ENCODE measurements at places on chromosomes 16 and 17.

GRCh38 chr16:82715160-82715559 lies 88.4 kb downstream of the CDH13 start:
- DNase-seq, result peak; percentile 39

DNA sequence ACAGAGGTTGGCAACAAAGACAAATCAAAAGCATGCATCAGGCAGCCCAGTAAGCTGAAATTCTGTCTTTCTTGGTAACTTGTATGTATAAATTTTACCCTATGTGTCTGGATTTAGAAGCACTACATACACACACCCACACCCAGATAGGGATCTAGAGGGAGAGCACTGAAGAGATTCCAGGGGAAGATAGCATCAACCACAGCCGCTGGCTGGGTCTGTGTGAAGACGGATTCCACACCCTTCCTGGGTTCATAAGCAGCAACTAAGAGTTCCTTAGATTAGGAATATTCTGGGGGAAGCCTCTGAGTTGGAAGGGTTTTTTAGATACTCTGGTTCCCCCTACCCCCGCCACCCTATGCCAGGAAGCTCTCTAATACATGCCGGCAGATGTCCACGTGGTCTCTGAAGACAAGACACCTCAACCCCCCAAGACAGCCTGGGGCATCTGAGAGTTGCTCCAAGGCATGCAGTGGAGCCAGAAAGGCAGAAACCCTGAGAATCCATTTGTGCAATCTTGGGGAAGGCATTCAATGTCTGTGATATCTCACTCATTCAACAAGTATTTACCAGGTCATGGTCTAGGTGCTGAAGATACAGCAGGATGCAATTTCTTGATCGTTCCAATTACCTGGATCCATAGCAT lies 86.4 kb downstream of the NOG start:
- no peak for DNase-seq

DNA sequence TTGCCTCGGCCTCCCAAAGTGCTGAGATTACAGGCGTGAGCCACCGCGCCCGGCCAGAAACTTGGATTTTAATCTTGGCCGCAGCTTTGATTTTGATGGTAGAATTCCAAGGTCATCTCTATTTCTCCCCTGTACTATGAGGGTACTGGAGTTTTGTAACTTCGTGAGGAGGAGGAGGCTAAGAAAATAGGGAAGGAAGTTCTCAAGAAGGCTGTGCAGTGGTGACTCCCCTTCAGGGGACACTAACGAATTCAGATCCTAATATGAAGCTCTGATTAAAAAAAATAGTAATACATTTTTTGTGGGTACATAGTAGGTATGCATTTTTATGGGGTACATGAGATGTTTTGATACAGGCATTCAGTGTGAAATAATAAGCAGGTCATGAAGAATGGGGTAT lies 55.9 kb downstream of the LDHD start:
- no peak for DNase-seq

DNA sequence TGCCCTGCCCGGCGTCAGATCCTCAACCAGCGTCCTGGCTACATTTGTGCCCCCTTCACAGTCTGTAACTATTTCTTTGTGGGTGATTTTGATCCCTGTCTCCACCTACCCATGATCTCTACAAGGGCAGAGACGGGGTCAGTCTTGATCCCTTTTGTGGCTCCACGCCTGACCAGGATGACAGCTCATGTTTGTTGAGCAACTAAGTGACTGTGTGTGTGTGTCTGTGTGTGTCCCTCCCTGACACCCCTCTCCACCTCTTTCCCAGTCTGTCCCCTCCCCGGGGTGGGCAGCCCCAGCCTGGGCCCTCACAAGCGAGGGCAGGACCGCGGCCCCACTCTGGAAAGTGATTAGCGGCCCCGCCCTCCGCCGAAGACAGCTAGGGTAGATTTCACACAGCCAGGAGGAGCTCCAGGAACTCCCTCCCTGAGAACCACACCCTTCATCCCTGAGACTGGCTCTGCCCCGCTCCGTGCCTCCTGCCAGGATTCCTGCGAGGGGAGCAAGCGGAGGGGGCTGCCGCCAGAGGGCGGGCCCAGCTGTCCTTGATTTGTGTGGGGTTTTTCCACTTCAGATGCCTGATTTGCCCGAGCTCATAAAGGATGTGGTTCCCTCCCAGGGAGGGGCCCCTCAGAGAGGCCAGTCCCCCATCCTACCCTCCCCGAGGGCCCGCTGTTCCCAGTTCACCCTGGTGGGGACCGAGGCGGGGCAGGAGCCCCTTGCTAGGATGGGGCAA lies 5.3 kb upstream of the HS3ST6 start:
- peak; percentile 68 for DNase-seq

DNA sequence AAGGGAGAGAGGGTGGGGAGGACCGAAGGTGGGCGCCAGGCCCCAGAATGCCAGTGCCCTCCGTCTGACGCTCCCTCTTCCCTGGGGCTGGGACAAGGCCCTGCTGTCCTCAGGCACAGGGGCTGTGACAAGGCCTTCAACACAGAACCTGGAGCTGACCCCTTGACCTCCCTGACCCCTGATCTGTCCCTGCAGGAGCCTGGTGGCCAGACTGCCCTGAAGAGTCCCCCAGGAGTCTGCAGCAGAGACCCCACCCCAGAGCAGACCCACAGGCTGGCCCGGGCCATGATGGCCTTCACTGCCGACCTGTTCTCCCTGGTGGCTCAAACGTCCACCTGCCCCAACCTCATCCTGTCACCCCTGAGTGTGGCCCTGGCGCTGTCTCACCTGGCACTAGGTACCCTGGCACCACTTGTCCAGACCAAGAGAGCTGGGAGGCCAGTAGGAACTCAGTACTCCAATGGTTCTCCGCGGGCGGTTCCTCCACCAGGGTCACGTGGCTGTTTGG lies 2.9 kb downstream of the SERPINF2 start:
- no peak for DNase-seq

- no peak for DNase-seq
Observed at GRCh38 chr16:12507366-12507765, 296.3 kb downstream of the CPPED1 start.

GRCh38 chr17:41334385-41335305 lies 16.0 kb downstream of the KRT33A start:
- DNase-seq, result no peak

DNA sequence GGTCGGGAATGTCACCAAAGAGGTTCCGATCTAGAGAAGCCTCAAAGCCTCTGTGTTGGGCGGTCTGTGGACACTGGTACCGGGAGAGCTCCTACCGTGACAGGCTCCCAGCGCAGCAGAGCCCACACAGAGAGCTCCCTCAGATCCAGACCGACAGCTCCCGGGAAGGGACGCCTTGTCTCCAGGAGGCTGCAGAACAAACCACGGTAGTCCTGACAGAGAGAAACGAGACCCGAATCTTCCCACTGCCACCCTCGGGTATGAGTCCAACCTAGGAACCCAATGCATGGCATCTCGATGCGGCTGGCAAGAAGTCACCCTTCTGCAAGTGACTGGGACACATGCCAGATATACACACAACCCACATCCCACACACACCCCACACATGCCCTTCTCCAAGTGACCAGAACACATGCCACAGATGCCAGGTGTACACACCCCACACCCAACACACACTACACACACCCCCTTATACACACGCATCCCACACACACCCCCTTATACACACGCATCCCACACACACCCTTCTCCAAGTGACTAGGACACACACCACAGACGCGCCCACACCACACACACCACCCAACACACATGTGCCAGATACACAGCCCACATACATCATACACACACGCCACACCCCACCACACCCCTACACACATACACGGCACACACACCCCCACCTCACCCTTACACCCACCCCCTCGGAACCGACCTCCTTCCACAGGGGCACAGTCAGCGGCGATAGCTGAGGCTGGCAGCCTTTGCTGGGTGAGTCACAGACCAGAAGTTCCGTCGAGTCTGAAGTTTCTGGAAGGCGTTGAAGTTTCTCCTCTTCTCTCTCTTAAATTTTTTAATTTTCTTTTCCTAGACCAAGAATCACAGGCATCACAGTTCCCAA lies 15.9 kb upstream of the CYTH1 start:
- DNase-seq, result no peak

DNA sequence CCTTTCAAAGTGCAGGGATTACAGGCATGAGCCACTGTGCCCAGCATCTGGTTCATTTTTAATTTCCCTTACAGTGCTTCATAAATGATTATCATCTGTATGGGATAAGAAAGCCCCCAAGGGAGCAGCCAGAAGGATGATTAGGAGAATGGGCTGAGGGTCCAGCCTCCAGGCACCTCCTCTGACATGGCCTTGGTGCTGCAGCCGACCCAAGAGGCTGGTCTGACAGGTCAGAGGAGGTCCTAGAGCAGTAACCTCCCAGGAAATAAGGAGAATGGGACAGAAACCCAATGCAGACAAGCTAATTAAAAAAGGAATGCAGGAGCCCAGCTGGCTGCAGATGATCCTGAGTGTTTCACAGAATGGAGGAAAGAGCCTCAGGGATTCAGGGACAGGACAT lies 29.0 kb downstream of the MRC2 start:
- no peak for DNase-seq

DNA sequence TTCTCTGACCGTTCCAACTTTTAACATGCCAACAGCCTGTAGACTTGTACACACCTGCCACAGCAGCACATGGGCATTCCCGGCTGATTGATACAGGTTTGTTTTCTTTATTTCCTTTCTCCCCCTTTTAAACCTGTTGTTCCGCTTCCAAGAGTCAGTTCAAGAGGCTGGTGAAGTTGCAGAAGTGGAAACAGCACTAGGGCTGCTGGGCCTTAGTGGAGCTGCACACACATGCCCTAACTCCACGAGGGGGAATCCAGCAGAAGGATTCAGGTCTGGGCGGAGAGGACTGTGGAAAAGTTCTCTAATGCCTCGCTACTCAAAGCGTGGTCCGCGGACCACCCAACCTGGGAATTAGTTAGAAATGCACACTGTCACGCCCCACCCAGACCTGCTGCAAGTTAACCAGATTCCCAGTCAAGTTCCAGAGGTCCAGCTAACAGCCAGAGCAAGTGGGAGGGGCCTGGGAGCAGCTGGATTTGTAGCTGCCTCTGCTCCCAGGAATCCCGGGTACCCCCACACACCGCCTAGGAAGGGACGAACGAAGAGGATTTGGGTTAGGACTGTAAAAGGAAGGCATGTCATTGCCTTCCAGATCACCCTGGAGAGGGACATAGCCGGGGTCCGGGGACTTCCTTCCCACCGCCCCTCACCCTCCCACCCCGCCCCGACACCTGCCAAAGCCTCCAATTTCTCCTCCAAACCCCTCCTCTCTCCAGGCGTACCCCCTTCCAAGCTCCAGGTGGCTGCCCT lies 542 bp downstream of the SLC39A11 start:
- DNase-seq, result no peak

GRCh38 chr17:633133-633532 lies 81.5 kb downstream of the VPS53 start:
- DNase-seq, result no peak

DNA sequence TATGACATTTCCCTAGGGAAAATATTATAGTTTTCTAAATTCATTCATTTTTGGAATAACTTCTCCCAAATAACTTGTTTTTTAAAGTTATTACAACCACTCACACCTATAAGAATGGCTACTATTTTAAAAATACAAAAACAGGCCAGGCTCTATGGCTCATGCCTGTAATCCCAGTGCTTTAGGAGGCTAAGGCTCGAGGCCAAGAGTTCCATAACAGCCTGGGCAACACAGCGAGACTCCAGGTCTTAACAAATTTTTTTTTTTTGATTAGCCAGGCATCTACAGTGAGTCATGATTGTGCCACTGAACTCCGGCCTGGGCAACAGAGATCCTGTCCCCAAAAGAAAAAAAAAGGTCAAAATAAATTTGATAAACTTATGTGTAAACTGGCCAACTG lies 43.6 kb upstream of the YPEL2 start:
- no peak for DNase-seq

DNA sequence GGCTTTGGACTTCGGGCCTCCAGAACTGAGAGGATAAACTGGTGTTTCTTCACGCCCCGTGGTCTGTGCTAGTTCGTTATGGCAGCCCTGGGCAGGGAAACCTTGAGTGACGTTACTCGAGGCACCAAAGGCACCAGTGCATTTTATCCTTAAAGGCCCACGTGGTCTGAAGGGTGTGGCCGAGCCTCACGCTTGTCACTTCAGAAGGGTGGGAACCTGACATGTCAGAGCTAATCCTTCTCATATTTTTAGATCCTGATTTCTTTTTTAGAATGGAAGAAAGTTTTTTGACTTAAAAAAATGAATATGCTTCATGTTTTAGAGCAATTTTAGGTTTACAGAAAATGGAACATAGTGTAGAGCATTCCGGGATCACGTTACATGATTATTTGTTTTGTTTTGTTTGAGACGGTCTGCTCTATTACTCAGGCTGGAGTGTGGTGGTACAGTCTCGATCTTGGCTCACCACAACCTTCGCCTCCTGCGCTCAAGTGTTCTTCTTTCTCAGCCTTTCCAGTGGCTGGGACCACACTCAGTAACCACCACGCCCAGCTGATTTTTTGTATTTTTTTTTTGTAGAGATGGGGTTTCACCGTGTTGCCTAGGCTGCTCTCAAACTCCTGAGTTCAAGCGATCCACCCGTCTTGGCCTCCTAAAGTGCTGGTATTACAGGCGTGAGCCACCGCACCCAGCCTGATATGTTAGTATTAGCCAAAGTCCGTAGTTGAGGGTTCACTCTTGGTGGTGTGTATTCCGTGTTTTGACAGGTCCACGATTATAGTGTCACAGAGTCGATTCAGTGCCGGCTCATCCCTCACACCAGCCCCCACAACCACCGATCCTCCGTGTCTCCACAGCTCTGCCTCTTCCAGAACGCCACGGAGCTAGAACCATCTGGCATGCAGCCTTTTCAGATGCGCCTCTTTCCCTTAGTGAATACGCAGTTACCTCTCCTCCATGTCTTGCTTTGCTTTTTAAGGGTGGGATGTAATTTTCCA lies 47.9 kb downstream of the RAB11FIP3 start:
- no peak for DNase-seq

DNA sequence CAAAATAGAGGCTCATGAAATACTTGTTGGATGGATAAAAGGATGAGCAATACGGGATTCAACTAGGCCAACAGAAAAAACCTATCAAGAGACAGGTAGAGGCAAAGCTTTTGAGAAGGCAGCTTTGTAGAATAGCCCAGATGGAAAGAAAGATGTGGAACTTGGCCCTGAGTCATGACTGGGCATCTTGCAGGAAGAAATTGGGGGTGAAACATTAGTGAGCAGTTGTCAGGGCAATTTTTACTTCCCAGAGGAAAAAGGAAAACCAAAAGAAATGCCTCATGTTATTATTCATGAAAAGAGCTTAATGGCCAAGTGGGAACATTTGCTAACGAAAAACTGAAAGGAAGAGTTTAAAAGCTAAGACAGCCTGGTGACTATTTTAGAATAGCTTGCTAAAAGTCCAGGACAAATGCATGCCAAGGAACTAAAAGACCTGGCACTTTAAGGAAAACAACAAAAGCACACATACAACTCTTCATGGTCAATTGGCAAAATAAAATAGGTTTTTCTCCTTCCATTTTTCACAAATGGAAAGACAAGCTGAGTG lies 180.1 kb downstream of the HS3ST3A1 start:
- DNase-seq, result no peak

GRCh38 chr17:48561884-48562810 lies 16.0 kb downstream of the HOXB4 start:
- DNase-seq, result no peak

DNA sequence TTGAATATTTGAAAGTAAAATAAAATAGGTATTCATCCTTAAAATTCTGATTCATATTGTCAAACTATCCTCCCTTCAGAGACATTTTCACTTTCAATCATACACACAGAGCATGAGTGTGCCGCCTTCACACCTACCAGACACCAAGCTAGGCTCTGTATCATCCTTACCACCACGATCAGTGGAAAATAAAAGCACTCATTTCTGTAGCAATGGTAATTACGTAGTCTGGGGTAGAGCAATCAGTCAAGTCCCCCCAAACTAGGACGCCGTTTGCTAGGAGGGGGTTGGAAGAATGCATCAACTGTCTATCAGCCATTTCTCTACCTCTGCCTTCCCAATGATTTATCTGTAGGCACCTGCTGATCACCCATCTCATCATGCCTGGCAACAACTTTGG lies 84.6 kb upstream of the GRIN2A start:
- DNase-seq, result no peak

All from NCI-H524 treated with DMSO at 0.1 percent for 48 hours (cell line).